Colonic mucosa (tissue), 4 donors: ENCODE measurements at places on chromosomes 5 and 9.
A peak's percentile ranks its signal among the peaks of the same experiment; 100 is the strongest.

DNA sequence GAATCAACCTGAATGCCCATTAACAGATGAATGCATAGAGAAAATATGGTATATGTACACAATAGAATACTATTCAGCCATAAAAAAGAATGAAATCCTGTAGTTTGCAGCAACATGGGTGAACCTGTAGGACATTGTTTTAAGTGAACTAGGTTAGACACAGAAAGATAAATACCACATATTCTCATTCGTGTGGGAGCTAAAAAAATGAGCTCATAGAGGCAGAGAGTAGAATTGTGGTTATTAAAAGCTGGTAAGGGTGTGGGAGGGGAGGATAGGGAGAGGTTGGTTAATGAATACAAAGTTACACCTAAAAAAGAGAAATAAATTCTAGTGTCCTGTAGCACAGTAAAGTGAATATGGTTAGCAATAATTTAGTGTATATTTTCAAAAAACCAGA, 23.5 kb downstream of the PTTG1 start:
- DNase-seq, result no peak

- no peak for DNase-seq
Observed at GRCh38 chr5:4987431-4987830, 152.7 kb upstream of the ADAMTS16 start.

DNA sequence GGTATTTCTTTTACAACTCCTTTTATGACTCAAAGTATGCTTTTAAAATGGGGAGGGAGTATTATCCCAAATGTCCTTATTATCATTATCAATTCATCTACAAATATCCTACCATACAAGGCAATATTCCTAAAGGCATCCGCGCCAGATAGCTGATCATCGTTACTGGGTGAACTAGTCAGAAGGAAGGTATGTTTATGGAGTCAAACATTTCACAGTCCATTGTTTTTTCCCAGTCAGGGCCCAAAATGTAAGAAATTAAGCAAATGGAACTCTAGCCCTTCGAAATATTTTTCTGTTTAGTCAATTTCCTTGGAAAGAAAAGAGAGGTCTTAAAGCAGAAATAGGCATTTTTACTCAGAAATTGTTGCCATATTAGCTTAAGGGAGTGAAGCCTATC, 188.5 kb upstream of the CCNG1 start:
- no peak for DNase-seq

DNA sequence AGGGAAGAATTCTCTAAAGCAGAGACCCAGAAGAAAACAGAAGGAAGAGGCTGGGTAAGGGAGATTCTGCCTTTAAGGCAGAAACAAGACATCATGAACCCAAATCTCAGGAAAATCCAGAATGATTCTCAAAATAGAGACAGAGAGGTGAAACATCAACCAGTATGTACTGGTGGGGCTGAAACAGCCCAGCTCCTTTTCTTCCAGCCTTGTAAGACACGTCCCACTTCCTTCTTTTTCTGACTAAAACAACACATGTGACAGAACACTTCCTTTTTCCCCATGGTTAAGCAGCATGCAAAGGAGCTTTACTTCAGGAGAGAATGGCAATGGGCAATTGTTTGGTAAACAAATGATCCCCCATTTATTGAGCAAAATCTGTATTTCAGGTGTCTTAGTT, 230.8 kb upstream of the NR4A3 start:
- no peak for DNase-seq

DNA sequence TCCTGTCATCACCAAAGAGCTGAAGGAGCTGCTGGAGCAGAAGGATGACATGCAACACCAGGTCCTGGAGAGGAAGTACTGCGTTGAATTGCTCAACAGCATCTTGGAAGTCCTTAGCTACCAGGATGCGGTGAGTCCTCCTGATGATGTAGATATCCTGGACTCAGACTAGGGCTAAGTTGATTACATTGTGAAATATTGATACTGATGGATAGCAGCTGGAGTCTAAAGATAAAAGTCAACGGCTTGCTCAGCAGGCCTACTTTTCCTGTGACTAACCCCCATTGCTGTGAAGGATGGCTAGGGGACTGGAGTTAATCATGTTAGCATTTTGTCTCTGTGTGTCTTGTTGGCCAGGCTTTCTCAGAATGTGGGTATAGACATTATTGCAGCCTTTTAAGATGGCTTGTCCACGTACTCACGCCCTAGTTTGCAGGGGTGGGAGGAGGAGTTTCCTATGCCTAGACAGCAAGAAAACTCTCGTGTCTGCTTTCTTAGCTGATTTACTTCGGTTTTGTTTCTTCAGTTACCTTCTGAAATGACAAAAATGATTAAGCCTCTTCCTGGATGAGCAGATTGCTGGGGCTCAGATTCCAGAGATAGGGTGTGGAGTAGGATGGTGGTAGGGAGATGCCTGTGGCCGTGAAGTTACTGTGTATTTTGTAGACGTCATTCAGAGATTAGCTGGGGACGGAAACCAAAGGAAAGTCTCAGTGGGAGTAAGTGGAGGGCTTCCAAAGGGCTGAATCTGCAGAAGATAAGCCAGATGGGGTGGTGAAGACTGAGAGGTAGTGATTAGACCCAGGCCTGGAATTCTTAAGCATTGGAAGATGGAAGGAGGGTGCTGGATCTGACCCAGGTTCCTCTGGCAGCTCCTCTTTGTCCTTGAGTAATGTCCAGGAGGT, 166.3 kb downstream of the DOCK2 start:
- no peak for DNase-seq

DNA sequence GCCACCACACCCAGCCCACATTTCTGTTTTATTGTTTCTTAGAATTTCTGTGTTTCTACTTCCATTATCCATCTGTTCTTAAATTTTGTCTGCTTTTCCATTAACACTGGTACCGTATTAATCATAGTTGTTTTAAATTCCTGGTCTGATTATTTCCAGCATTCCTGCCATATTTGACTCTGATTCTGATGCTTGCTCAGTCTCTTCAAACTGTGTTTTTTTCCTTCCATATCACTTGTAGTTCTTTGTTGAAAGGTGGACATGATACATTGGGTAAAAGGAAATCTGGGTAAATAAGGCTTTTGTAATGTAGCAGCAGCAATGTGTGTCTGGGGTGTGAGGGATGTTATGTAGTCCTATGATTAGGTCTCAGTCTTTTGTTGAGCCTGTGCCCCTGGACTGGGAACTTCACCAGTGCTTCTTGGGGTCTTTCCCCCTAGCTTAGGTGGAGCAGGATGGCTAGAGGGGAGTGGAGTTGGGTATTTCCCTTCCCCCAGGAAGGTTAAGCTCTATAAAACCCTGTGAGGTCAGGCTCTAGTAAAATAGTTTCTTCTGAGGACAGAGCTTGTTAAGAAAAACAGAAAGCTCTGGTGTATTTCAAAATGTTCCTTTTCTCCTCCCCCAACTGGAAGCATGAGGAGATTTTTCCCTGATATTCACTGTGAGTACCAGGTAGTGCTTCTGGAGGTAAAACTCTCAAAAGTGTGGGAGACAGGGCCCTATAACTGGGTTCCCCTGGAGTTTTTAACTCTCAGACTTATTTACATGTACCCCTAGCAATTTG, 10.1 kb upstream of the TMOD1 start:
- DNase-seq, result no peak

GRCh38 chr5:88670461-88670860, 212.5 kb downstream of the MEF2C start:
- DNase-seq, result no peak

- no peak for DNase-seq
Observed at GRCh38 chr5:68459093-68459809, 243.7 kb downstream of the PIK3R1 start.

DNA sequence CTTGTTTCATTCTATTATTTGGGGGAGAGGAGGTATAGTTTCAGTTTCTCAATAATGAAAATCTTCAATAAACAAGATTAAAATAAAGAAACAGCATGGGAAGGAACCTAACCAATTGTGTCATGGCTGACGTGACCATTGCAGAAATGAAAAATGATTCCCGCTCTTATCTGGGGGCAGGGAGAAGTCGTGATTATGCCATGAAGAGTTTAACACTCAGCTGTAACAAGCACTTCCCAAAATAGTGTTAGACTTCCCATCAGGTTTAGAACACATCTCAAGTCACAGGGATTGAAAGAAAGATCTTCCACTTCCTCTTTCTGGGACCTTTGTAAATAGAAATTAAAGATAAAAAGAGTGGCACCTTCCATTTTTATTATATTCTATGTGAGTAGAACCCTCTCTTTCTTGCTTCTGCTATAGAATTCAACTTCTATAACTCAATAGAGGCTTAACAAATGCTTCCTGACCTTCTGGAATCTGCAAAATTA, 122.2 kb downstream of the TRPM6 start:
- DNase-seq, result no peak

GRCh38 chr5:89191374-89191773, 308.4 kb upstream of the MEF2C start:
- no peak for DNase-seq

GRCh38 chr5:10578869-10579268, 15.0 kb downstream of the ANKRD33B start:
- DNase-seq, result no peak

DNA sequence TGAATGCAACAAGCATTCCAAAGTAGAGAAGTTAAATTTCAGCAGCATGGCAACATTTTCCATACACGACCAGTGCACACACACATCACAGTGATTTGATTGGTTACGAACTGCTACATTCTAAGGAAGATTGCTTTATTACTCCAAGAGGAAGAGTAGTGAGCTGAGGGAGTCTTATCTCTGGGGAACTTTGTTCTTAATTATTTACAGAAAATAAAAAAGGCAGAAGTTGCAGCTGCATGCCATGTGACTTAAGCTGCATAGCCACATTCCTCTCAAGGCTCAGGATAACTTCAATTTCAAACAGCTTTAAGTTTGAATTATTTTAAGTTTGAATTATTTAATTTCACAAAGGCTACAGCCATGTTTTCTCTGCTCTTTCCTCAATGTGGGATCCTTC, 71.6 kb upstream of the HSPB3 start:
- DNase-seq, result no peak

- DNase-seq, result peak; percentile 79
Observed at GRCh38 chr5:141992349-141992963, 20.4 kb downstream of the GNPDA1 start.

- DNase-seq, result no peak
Observed at GRCh38 chr9:13513716-13514444, 234.4 kb upstream of the MPDZ start.

DNA sequence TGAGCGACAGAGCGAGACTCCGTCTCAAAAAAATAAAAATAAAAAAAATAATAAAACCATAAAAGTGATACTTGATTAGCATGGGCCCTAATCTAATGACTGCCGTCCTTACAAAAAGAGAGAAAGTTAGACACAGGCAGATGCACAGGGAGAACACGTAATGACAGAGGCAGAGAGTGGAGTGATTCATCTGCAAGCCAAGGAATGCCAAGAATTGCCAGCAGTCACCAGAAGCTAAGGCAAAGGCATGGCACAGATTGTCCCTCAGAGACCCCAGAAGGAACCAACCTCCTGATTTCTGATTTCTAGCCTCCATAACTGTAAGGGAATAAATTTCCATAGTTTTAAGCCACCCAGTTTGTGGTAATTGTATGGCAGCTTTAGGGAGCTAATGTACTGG, 79.6 kb upstream of the FREM1 start:
- no peak for DNase-seq

- DNase-seq, result no peak
Observed at GRCh38 chr5:113514289-113514635, 768 bp downstream of the YTHDC2 start.

DNA sequence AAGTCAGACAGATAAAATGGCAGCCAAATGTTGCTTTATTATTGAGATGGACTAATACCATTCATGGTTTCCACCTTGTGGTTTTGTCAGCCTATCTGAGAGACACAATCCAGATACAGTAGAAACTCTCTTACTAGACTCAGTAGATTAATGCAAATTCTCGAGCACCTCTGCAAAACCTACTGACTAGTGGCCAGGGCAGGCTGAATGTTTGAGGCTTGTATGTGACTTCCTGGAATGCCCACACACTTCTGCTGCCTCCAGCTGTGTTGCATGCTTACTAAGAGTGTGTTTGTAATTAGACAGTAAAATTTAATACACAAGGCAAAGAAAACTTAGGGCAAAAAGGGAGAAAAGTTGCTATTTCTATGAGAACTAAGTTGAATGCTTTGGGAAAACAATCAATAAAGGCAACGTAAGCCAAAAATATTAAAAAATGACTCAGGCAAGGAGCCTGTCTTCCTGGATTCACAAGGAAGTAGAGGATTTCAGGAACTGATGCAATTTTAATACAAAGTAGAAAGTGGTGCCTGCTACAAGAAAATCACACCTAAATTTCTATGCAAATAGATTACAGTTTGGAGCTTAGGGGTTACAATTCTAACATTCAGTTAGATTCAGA, 30.2 kb upstream of the CCNG1 start:
- DNase-seq, result no peak

DNA sequence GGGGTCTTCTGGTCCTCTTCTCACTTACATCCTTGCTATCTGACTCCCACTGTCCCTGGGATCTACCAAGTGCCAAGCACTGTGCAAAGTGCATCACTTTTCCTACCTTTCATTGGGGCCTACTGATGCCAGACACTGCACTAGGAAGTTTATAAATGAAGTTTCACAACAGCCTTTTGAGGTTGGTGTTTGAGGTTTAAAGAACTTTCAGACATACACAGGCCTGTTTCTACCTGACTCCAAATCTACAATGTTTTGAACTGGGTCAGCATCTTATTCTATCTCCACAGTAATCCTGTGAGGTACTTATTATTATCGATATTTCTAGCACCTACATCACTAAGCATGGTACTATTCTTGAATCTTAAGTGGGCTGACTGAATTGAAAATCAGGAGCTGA, 227.7 kb downstream of the ZSWIM6 start:
- DNase-seq, result no peak

DNA sequence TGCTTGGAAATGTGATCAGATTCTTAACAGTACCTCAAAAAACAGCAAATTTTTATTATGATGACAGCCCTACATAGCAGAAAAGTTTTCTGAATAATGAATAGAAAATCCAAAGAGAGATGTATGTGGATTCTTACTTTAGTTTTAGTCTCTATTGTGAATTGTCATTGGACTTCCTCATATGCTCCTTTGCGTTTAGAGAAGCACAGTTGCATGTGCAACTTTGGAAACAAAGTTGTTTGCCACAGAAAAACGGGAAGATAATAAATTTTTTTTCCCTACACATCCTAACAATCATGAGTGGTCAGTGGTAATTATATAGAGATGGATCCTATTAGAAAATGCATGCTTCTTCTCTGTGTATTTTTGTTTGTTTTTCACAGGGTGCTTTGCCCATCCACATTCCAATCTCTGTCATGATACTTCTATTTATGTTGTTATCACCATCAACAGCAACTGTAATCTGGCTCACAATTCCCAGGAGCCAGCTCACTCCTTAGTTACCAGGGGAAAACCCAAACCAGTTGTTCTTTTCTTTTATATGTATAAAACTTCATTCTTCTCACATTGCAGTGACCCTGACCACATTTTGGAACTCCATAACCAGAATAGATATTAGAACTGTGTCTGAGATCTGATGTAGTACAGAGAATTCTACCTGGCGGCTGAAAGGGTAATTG, 118.7 kb downstream of the NDUFS4 start:
- no peak for DNase-seq

DNA sequence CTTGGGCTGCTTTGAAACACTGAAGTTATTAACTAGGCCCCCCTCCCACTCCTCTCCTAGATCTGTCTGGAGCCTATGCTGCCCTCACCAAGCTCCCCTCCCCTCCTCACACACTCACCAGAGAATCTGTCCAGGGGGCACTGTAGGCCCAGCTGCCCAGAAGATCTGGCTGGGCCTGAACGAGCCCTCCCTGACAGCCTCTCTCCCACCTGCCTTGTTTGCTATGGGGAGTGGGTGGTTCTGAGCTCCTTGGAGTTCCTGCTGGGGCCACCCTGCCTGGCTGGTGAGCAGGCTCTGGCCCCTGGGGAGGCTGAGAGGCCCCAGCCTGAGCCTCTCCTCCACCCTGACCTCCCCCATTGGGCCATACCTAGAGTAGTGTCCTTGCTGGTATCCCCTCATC, 75.1 kb downstream of the PSD2 start:
- DNase-seq, result no peak
